C1 segment of cervical spinal cord (tissue), 14 donors: ENCODE measurements at places on chromosomes 6 and 20.

DNA sequence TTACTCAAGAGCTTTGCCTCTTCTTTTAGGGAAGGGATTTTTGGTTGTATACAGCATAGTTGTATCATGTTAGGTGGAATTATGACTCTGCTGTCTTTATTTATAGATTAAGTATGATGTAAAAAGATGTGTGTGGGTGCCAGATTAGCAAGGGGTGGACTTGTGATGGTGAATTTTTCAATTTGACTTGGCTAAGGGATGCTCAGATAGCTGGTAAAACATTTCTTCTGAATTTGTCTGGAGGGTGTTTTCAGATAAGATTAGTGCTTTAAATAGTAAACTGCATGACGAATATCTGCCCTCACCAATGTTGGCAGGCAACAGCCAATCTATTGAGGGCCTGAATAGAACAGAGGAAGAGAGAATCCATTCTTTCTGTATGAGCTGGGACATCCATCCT lies 173.3 kb upstream of the TNFAIP3 start:
- DNase-seq, result no peak

DNA sequence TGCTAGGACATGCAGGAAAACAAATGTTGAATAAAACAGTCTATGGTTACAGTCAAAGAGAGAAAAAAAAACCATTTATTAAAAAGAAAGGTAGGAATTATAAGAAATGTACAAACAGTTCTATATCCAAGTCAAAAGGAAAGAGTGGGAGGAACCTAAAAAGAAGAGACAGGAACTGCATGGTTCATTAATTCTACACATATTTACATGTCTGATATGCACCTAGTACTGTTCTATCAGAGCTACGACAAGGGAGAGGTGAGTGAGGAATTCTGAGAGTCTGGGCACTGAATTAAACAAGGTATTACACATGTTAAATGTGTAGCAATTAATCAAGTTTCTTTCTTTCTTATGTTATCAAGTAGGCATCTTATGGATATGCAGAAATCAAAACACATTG lies 41.9 kb downstream of the SYCP2 start:
- no peak for DNase-seq

DNA sequence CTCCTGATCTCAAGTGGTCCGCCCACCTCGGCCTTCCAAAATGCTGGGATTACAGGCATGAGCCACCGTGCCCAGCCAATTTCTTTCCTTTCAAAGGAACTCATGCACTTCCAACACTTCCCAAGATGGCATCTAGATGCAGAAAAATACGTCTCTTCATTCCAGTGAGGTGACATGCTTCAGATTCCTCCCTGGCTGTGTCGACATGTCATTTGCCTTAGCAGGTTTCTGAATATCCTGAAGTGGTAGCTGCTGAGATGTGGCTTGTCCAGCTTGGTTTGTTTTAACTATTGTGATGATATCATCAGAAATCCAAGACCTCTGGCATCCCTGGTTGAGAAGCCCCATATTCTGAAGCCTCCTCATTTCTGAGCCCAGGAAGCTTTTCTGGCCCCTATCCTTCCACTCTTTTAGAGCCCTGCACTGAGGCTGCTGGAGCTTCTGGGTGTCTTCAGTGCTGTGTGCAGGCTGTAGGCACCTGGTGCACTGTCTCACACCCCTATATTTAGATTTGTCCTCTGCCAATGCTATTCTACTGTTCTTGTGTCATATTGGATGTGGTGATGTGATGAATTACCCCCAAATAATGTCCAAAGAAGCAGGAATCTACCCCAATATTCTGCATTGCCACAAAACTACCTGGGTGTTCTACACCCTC lies 73.3 kb upstream of the E2F3 start:
- DNase-seq, result no peak

DNA sequence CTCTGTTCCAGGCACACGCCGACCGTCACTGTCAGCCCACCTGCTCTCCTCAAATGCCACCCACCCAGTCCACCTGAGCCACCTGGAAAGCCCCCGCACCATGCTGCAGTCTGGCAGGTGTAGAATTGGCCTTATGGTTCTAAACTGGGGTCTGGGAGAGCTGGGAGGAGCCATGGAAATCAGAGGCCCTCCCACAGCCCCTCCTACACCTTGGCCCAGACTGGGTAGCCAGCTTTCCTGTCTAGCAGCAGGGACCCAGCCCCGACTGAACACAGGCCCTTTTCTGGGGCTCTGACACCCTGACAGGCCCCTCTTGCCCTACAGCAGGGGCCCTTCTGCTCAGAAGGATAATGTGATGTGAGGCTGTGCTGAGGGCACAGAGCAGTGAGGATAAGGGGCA lies 31.1 kb downstream of the LRFN2 start:
- no peak for DNase-seq

DNA sequence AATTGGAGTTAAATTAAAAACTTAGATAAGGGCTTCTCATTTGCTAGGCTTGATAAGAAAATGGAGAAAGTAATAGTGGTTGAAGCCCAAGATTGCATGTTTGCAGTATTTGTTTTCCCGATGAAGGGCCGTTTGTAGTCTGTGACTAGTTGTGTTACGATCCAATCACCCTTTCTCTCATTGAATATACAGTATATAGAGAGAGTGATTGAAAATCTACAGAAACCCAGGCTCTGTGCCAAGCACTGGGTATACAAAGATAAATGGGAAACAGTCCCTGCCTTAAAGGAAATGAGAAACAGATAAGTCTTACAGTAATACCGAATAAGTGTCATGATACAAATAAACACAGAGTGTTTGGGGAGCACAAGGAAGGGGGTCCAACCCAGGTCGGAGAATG lies 55.2 kb upstream of the CDKAL1 start:
- no peak for DNase-seq

DNA sequence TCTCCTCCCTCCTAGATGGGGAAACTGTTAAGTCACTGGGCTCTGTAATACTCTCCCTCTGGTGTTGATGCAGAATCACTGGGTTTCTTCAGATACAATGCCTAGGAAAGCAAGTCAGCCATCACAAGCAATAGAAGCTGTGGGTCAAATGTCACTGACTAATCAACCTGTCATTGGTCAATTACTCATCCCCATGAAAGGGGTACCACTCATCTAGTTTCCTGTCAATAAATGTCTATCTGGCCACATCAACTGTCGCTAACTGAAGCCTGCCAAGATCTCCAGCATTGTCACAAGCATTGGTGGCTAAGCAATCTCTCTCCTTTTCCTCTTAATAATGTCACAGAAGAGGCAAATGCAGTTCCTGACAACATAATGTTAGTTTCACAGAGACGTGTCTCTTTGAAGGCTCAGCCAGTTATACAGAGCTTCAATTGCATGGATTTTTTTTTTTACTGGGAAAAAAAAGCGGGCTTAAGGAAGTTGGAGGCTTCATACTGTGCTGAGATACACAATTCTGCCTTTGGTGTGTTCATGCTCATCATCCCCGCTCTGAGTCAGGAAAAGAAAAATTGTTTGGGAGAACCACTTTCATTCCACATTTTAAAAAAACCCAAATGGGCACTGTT lies 355.9 kb downstream of the BTBD9 start:
- no peak for DNase-seq

GRCh38 chr6:157233686-157234085 lies 89.6 kb downstream of the TMEM242 start:
- DNase-seq, result no peak

- no peak for DNase-seq
Measured at GRCh38 chr6:169251822-169252504, 1.7 kb downstream of the THBS2 start.

DNA sequence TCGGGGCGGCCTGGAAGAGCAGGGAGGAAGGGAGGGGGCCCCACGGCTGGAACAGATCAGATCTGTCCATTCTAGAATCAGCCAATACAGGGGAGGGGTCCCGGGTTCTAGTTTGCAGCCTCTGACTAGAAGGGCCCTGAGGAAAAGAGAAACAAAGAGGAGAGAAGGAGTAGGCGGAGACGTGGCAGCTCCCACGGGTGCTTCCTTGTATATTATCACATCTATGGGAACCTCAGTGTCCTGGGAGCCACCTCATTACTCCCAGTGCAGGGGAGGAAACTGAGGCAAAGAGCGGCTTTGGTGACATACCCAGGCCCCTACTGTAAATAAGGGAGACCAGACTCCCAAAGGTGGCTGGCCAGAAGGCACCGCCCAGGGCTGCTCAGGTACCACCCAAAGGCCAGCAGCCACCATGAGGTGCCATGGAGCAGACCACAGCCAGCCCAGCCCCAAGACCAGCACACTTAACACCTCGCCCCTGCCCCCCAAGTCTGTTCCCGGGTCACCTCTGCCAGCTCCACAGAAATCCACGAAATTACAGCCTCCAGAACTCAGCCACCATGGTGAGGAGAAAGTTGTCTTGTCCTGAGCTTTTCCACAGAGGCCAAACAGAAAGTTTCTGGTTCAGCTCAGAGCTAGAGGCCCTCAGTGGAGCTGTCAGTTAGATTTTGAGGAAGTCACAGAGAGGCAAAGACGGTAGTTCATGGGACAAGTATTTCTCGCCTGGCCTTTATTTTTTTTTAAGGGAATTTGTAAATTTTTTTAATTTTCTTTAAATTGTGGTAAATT lies 2.1 kb downstream of the ZC3H12D start:
- DNase-seq, result no peak

DNA sequence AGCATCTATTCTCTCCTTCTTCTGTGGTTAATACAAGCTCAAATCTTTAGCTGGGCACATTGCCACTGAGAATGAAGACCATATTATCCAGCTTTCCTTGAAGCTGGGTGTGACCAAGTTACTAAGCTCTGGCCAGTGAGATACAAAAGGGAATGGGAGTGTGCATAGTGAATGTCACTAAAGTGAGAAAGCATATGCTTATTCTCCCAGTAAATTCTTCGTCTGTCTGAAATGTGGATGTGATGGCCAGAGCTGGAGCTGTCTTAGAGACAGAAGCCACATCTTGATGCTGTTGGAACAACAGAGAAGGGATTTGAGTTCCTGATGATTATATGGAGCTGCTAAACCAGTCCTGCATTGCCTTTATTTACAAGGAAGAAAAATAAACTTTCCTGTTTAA lies 60.1 kb downstream of the SESN1 start:
- DNase-seq, result no peak

DNA sequence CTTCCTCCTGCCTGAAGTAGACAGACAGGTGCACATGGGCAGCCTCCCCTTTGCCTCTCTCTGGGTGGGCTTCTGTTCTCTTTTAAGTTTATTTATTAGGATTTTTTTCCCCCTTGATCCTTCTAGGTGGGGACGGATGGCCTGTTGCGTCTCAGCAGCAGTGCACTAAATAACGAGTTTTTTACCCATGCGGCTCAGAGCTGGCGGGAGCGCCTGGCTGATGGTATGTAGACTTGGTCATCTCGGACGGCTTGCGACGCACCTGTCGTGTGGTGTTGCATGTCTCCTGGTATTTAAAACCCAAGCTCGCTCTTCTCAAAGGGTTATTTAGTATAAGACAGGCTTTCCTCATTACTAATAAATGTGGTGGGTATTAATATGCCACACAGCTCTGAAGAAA lies 73.3 kb downstream of the ASXL1 start:
- no peak for DNase-seq

GRCh38 chr6:116876107-116876506 lies 935 bp upstream of the RFX6 start:
- no peak for DNase-seq

DNA sequence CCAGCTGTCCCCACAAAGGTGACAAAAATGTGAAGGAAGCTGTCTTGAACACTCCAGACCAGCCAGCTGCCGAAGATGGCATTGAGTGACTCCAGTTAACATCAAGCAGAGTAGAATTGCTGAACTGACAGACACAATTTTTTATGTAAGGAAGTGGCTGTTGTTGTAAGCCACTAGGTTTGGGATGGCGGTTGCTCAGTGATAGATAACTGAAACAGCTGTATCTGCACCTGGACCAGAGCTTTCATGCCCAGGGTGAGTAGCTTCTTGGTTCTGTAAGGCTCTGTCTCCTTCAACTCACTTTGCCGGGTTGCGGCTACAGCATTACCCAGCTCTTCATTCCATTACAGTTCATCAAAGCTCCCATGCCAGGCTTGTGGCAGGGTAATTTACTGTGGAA lies 49.7 kb upstream of the DDR1 start:
- DNase-seq, result no peak

GRCh38 chr6:142478117-142478516 lies 176.3 kb downstream of the ADGRG6 start:
- DNase-seq, result no peak

GRCh38 chr6:3764516-3765335 lies 13.2 kb upstream of the PXDC1 start:
- no peak for DNase-seq

DNA sequence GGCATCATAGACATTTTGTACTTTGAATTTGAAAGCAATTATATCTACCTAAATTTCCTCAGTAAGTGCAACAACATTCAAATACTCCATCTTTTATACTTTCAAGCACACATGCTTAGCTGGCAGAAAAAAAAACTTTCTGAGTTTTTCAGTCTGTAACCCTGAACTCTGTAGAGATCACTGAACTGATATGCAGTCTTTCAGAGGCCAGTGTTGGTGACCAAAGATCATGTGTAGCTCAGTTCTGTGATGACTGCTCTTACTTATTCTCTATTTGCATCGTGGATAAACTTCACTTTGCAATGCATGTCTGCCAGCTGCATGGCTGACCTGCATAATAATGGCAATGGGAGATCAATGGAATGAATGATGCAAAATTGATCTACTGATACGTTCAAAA lies 431.3 kb downstream of the FRK start:
- DNase-seq, result no peak

GRCh38 chr6:136134751-136135150 lies 115.4 kb downstream of the MTFR2 start:
- no peak for DNase-seq

GRCh38 chr6:122081921-122082320 lies 317.5 kb upstream of the HSF2 start:
- DNase-seq, result no peak

DNA sequence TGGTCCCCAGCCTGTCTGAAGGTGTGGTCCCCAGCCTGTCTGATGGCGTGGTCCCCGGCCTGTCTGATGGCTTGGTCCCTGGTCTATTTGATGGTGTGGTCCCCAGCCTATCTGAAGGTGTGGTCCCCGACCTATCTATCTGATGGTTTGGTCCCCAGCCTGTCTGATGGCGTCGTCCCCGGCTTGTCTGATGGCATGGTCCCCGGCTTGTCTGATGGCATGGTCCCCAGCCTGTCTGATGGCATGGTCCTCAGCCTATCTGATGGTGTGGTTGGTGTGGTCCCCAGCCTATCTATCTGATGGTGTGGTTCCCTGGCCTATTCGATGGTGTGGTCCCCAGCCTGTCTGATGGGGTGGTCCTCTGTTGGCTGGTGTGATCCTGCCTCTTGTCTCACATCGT lies 18.2 kb upstream of the MRGBP start:
- DNase-seq, result no peak

- no peak for DNase-seq
Measured at GRCh38 chr6:28212510-28213212, 12.4 kb upstream of the ZSCAN9 start.

- DNase-seq, result no peak
Measured at GRCh38 chr6:89483111-89483720, 50.3 kb downstream of the ANKRD6 start.

- DNase-seq, result no peak
Measured at GRCh38 chr6:21679761-21680265, 86.3 kb downstream of the SOX4 start.
